ENCODE measurements at places on chromosomes 13 and 19.

- DNase-seq: no peak
These were observed 525.3 kb downstream of the KLF12 start for GRCh38 chr13:73608711-73609485.

GRCh38 chr13:73945871-73946270 is 188.3 kb downstream of the KLF12 start:
- no peak for DNase-seq

GRCh38 chr13:24237356-24237755 is 72.0 kb upstream of the C1QTNF9 start:
- DNase-seq: no peak

DNA sequence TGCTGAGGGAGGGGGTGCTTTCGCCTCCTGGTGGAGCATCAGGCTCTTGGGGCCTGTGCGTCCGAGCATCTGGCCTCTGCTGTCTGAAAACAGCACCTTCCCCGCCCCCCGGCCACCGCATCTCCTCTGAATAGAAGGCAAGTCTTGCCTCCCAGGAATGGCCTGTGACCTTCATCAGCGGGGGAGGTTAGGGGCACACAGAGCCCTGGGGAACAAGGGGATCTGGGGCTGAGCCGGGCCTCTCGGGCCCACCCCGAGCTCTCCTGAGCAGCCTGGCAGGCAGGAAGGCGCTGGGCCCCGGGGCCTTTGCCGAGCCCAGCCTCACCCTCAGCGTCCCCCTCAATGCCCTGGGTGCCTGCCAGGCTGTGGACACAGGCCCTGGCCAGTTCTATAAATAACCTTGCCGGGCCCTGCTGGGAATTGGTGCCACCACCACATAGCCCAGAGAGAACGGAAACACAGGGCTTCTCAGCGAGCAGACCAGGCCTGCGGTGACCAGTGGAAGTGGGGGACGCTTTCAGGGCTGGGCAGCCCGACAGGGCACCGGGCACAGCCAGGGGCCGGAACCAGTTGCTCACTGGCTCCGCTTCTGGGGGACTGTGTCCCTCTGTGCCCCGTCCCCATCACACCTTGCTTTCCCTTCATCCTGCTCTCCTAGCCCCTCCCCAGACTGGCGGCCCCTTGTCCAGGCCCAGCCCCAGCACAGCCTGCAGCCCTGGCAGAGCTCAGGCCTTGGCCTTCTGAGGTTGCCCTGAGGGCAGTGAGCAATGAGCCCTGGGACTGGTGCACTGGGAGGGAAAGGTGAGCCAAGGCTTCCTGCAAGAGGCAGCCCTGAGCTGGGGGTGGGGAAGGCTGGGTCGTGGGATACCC is 9.5 kb downstream of the STK11 start:
- DNase-seq: no peak

DNA sequence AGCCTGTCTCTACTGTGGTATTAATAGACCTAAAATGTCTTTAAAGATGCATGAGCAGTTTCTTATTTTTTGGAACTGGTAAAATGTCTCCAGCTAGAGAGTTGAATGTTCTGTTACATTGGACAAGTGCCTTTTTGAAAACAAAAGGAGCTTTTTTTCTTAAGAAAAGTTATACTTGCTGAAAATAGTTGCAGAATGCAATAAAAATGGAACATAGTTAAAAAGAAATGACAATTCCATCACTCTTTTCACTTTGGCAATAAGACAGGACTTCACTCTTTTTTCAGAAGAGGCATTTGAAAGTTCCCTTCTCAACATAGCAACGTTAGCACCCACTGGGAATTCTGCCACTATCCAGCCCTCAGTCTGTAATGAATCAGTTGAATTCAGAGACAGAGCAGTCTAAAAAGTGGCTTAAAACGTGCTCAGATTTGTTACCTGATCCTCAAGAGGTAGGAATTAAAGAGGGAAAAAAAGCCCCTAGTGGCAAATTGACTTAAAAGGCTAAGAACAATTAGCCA is 10.1 kb downstream of the RGCC start:
- no peak for DNase-seq

GRCh38 chr13:32173881-32174280 is 141.3 kb downstream of the ZAR1L start:
- no peak for DNase-seq

DNA sequence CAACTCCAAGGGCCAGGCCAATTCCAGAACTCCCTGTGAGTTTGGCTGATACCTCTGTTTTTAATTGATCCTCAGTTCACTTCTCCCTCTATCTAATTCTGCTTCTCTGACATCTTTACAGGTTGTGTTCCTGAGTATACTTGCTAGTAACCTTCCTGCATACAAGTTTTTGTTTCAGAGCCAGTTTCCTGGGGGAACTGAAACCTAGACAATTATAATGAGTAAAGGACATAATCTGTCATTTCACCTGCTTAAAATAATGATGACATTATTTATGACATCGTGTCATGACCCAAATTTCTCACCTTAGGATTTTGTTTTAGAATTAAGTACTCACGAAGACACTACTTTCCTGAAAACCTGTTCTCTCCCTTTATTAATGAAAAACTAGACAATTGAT is 12.5 kb upstream of the MYCBP2 start:
- DNase-seq: no peak

DNA sequence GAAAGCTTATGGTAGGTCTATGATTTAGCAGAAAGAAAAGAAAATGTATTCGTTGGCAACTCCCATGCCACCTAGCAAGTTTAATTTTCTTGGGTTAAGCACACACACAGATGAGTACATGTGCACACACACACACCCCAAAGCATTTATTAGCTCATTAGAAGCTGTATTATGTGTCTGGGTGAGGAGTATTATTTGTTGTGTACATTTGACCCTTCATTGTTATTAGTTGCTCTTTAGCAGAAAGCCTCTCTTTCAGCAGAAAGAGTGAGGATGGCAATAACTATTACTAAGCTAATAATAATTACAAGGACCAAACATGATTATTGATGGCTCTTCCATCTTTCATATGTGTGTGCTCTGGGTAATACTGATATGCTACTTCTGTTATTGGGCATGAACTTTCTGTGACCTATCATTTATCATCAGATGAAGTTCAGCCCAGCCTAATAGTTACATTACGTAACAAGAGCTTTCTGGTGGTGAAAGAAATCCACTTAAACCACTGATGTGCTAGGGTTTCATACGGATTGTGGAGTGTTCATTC is 177.4 kb upstream of the OBI1 start:
- no peak for DNase-seq

DNA sequence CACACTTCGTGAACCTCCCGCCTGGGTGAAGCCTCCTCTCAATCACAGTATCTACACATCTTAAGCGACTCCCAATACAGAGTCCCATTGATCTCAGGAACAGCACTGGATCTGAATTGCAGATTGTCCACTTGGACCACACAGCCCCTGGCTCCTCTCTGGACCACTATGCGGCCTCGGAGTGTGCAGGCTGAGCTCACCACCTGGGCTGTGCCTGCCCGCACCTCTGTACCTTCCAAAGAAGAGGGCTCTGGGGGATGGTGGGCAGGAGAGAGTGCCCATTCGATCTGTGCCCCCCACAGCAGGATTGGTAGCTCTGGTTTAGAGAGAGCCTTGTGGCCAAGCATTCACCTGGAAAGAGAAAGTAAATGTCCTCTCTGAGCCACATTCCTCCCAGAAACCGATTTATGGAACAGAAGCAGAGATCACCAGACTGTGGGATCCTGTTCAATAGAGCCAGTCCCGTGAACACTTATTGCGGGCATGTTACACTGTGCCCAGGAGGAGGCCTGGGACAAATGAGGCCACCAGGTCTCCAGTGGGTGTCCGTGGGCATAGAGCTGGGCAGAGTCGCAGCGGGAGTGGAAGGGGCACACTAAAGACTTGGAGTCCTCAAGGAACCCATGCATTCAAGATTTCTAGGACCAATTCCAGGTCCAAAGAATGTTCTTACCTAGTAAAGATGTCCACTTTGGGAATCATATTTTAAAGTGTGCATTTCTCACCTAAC is 141.6 kb upstream of the SOX1 start:
- DNase-seq: no peak

DNA sequence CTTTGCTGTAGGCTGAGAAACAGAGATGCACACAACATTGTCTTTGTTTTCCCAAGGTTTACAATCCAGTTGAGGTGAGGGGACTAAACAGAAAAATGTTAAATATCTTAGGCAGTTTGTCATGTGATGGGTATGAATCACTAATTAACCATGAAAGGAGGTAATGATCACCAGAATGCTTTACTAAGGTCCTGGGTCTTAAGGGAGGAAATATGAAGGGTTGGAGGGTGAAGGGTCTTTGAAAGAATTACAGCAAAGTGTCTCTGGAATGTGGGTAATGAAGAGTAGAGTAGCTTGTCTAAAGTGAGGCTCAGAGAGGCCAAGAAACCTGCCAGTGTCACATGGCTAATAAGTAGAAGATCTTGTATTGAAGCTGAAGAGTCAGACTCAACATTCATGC is 19.0 kb downstream of the BIVM start:
- DNase-seq: no peak

DNA sequence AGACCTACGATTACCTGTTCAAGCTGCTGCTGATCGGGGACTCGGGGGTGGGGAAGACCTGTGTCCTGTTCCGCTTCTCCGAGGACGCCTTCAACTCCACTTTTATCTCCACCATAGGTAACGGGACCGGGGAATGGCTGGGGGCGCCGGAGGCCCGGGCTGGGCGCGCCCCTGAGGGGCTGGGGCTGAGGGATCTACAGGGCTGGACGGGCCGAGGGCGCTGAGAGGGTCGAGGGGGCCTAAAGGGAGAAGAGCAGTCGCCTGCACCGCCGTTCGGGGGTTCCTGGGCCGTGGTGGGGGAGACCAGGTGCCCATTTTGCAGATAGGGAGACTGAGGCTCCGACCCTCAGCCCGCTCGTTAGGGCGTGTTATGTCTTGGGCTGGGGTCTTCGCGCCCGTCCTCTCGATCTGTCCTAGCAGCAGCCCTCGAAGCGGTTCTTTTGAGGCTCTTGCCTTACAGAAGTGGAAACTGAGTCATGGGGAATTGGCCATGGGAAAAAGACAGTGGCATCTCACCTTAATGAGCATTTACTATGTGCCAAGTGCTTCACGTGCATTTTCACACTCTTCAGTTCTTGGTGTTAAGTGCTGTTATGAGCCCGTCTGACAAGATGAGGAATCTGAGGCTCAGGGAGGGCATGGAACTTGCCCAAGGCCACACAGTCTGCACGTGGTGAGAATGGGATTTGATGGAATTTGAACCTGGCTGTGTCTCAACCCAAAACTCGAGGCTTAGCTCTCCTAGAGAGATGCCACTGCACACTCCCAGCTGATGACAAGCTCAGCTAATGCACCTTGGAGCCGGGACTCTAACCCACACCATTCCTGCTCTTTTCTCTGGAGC is 442 bp downstream of the RAB8A start:
- DNase-seq: no peak

GRCh38 chr19:8097681-8098567 is 45.4 kb downstream of the CCL25 start:
- DNase-seq: no peak

- no peak for DNase-seq
These were observed 8.5 kb upstream of the SIGLEC8 start for GRCh38 chr19:51466723-51467122.

DNA sequence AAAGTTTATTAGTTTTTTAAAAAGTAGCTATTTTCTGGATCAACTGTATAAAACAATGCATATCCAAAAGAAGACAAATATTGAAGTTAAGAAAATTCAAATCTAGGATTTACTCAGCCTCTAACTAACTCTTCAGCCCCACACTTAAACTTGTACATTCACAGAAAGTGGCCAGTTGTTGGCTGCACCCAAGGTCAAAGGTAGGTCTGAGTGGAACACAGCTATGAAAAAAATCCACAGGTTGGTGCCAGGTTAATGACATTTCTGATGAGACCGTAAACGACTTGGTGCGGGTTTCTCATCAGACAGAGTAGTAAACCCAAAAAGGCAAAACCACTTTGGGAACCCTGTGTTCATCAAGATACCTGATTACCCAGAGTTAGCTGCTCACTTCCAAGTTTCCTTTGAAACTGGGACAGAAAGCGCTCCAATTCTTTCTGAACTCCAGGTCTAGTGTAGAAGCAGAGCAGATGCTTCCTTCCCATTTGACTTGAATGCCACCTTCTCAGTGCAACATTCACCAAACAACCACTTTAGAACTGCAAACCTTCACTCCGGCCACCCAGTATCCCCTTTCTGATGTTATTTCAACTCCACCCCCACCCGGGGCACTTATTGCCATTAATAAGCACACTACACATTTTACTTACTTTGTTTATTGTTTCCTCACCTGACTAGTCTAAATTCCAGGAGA is 208.3 kb upstream of the STARD13 start:
- DNase-seq: no peak

- DNase-seq: no peak
These were observed 6.2 kb downstream of the ELOF1 start for GRCh38 chr19:11552666-11553372.

GRCh38 chr13:109425821-109426689 is 360.3 kb downstream of the IRS2 start:
- DNase-seq: no peak

- no peak for DNase-seq
These were observed 6.9 kb downstream of the B3GNT8 start for GRCh38 chr19:41420101-41420880.

DNA sequence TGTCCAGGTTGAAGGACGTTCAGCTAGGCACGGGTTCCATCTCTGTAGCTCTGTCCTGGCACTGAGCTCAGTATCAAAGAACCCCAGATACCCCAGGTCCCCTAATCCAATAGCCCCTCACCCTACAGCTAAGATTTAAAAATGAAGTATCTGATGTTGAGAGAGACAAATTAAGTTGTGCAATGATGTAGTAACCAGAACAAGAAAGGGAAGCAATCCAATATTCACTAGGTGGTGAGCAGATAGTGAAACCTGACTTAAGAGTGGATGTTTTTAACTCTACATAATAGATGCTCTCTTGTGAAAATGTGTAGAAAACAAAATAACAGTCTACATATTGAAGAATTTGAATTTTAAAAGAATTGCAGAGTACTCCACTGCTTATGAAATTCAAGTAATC is 1.8 kb downstream of the ACOD1 start:
- DNase-seq: no peak

GRCh38 chr19:19224852-19225494 is 13.2 kb downstream of the NCAN start:
- peak; percentile 47 for DNase-seq

GRCh38 chr13:113954046-113954835 is 19.6 kb downstream of the C13orf46 start:
- DNase-seq: no peak

DNA sequence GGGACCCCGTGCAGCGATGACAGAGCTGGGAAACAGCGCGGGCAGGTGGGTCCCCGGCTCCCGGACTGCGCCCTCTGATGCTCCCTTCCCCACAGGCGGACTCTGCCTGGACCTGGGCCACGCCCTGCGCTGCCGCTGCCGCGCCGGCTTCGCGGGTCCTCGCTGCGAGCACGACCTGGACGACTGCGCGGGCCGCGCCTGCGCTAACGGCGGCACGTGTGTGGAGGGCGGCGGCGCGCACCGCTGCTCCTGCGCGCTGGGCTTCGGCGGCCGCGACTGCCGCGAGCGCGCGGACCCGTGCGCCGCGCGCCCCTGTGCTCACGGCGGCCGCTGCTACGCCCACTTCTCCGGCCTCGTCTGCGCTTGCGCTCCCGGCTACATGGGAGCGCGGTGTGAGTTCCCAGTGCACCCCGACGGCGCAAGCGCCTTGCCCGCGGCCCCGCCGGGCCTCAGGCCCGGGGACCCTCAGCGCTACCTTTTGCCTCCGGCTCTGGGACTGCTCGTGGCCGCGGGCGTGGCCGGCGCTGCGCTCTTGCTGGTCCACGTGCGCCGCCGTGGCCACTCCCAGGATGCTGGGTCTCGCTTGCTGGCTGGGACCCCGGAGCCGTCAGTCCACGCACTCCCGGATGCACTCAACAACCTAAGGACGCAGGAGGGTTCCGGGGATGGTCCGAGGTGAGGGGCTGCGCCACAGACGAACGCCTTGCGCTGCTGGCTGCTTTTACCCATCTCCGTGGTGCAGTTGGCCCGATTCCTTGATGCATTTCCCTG is 7.8 kb upstream of the SELENOV start:
- DNase-seq: peak; percentile 32

- no peak for DNase-seq
These were observed 64.3 kb downstream of the ZNF66 start for GRCh38 chr19:20840371-20840770.
